CD4-positive, alpha-beta T cell (primary cell): ENCODE measurements at places on chromosomes 7 and 10.

DNA sequence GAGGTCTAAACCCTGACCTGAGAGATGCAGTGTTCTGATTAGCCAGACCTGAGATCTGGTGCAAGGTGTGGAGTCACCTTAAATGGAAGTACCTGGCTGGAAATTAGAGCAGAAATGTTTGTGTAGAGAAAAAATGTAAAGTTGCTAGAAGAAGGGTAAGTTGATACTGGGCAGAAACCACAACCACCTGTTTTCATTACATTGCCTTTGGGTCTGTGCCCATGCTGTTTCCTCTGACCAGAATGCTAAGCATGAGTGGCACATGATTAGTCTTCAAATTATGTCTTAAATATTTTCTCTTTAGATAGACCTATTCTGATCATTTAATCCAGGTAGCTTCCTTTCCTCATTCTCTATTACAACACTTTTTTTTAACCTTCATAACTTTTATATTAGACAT is 69.0 kb downstream of the CASD1 start:
- no peak for DNase-seq

- DNase-seq: no peak
Observed at GRCh38 chr10:17768957-17769356, 17.0 kb downstream of the TMEM236 start.

DNA sequence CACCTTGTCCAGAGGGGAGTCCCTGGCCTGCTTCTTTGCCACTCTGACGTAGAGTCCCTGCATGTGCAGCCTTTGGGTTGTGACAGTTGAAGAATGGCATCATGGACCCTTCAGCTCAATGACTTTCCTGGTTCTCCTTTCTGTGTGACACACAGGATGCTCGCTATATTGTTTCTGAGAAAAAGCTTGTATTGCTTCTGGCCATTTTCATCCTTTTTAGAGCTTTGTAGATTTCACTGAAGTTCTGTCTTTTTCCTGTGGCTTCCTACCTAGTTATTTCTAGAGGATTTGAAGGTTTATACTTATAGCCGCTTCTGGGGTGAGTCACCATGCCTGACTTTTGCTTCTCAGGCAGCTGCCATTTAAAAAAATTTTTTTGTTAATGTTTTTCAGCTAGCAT is 27.0 kb downstream of the SND1 start:
- DNase-seq: no peak

DNA sequence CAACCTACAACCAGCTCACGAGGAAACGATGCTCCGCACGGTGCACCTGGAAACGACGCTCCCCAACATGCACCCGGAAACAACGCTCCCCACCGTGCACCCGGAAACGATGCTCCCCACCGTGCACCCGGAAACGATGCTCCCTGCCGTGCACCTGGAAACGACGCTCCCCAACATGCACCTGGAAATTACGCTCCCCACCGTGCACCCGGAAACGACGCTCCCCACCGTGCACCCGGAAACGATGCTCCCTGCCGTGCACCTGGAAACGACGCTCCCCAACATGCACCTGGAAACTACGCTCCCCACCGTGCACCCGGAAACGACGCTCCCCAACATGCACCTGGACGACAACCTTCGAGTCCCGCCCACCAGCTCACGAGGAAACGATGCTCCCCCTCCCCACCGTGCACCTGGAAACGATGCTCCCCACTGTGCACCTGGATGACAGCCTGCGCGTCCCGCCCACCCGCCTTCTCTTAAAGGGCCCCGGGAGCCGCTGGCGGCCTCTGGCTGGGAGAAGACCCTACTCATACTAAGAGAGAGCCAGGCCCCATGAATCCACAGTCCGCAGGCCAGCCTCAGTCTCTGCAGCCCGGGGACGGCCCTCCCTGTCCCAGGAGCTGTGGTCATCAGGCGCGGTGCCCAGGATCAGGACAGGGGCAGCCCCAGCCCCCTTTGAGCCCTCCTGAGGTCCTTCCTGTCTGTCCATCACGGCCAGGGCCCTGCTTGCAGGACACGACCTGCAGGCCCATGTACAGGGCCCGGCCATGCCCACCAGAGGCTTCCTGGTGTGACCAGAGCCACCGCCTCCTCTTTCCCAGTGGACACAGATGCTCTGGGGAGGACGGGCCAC is 98.3 kb downstream of the PDGFA start:
- DNase-seq: peak; percentile 33

DNA sequence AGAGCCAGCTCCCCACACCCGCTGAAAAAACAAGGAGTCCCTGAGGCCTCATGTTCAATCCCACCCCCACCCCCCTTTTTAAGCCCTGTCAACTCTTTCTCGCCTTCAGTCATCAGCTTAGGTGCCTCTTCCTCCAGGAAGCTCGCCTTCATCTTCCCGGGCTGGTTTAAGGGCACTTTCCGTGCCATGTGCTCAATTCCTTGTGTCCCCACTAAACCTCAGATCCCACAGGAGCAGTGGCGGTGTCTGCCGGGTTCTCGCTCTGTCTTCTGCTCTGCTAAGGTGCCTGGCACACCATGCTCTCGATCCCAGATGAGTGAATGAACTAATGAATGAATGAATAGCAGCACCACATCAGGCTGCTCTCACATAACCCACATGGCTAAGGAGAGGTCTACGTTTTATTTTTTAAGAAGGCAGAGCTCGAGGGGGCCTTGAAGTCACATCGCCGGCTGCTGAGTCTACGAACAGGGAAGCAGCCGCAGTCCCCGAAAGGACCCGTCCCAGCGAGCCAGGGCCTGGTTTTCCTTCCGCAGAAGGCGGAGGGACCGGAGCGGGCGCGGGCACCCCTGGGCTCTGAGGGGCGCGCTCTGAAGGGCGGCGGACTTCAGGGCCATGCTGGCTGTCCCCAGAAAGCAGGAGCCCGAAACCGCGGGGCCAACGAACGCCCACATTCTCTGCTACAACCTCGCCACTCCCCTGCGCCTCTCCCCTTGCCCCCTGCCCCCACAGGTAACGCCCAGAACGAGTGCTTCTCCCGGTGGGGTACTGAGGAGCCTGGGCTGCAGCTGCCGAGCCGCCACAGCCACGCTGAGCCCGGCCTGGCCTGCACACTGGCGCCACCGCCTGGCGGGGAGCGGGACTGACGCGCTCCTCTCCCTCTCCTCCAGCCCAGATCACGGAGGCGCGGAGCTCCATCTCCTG is 73.4 kb upstream of the KCNMA1 start:
- DNase-seq: peak; percentile 54

DNA sequence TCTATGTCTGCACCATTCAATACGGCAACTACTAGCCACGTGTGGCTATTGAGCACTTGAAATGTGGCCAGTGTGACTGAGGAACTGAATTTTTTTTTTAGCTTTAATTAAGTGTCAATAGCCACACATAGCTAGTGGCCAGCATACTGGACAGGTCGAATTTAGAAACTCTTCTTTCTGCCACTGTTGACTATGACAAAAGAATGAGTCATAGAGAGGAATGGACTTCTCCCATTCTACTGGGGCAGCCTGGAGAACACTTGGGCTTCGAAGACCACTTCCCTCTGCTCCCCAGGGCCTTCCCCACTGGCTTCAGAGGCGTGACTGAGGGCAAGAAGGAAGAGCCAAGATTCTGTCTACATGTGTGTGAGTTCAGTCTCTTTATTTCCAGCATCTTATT is 137.5 kb downstream of the SNX10 start:
- no peak for DNase-seq

GRCh38 chr7:477626-478220 is 41.9 kb downstream of the PDGFA start:
- DNase-seq: no peak

- DNase-seq: no peak
Observed at GRCh38 chr10:78991187-78991586, 77.6 kb upstream of the ZMIZ1 start.

DNA sequence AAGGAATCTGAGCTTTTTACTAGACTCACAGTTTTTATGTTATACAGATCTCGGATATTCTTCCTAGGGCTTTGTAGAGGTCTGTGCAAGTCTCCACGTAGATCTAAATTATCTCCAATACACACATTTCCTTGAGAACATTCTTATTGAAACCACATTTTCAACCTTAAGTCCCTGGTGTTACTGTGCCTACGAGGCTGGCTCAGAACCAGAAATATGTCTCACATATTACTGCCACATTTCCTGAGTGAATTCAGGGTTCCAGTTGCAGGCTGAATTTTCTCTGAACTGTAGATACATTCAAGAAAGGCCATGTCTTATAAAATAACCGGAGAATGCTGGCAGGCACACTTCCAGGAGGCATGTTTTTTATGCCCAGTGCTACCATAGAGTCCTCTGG is 46.5 kb downstream of the INHBA start:
- DNase-seq: no peak

GRCh38 chr7:105352018-105352612 is 36.6 kb downstream of the SRPK2 start:
- peak; percentile 50 for DNase-seq

GRCh38 chr7:40244226-40244625 is 109.4 kb downstream of the SUGCT start:
- DNase-seq: no peak

DNA sequence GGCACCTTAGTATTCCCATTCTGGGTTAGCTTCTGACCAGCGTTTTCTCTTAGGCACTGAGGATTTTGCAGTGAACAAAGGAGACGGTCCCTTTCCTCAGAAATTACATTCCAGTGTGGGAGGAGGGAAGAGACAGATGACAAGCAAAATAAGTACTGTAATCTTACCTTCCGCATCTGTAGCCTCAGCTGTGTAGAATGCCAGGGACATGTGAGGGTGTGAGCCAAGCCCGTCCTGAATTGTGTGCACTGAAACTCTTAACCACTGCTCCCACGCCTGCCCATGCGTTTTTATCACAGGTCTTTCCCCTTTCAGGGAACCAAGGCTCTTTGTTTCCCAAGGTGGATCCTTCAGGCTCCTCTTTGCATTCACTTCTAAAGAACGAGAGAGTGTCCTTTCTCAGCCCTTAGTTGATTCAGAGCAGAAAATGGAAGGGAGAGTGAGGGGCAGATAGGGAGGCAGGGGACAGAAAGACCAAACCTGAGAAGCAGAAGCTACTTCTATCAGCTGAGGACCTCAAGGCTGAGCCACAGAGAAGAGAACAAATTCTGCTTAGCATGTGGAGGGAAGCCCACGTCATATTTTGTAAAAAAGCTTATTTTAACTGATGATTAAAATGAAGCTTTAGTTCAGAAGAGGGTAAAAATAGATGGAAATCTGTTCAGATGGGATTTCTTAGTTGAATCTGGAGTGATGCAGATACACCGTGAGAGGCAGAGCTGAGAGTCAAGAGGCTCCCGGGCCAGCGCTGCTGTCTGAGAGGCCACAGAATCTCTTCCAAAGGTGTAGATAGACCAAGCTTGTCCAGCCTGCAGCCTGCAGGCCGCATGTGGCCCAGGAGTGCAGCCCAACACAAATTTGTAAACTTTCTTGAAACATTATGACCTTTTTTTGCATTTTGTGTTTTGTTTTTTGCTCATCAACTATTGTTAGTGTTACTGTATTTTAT is 122.5 kb downstream of the CCNY start:
- DNase-seq: no peak

- no peak for DNase-seq
Observed at GRCh38 chr10:133168617-133169031, 8.6 kb downstream of the KNDC1 start.

- no peak for DNase-seq
Observed at GRCh38 chr10:83516788-83517187, 622.5 kb upstream of the GHITM start.

DNA sequence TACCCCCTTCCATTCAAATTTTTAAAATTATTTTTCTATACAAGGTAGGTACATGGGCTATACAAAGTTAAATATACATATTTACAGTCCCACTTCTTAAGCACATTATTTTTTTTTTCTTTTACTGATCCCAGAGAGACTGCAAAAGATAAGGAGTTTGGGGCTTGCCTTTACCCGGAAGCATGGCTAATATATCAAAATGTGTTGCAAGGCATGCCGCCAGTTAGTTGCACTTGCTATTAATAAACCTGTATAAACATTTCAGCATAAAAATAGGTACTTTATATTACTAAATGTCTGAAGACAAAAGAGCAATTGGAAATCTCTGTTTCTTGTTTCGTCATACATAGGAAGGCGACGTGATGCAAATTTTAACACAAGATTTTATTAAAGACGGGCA is 21.5 kb upstream of the PDLIM1 start:
- DNase-seq: no peak

GRCh38 chr7:76316984-76317781 is 14.7 kb downstream of the HSPB1 start:
- DNase-seq: no peak

GRCh38 chr10:35041502-35041879 is 48.6 kb downstream of the CUL2 start:
- no peak for DNase-seq
